ENCODE measurements at places on chromosomes 5 and 9. TPM values are rescaled to one million over a fixed set of nuclear protein-coding genes. Genes with fewer than 3 reads are reported as not detected.

DNA sequence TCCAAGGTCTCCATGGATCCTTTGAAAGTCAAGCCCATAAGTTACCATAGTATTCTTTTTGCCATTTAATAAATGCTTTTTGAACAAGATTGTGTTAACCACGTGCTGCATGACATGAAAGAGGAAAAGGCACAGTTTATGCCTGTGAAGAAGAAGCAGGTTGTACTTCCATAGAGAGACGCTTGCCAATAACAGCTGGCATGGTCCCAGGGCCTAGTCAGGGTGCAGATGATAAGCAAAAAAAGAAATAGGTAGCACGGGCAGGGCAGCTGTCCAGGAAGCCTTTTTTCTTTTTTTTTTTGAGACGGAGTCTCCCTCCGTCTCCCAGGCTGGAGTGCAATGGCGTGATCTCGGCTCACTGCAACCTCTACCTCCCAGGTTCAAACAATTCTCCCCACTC is 71.8 kb upstream of the CLINT1 start:
- DNase-seq, result no peak

DNA sequence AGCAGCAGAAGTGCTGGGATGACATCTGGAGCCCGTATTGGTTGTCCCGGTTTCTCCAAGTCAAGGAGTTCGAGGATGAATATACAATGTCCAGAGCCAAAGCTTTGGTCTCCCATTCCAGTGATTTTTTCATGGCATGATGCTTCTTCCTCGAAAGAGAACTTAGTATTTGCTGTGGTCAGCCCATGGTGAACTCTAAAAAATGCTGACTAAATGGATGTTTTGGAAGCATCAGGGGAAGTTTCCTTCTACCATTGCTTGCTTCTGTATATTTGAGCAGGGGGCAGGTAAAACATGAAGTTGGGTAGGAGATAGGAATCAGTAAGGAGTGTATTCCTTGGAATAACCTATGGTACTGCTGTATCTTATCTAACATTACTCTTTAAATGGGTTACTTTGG is 8.6 kb downstream of the TTC23L start:
- DNase-seq, result no peak

DNA sequence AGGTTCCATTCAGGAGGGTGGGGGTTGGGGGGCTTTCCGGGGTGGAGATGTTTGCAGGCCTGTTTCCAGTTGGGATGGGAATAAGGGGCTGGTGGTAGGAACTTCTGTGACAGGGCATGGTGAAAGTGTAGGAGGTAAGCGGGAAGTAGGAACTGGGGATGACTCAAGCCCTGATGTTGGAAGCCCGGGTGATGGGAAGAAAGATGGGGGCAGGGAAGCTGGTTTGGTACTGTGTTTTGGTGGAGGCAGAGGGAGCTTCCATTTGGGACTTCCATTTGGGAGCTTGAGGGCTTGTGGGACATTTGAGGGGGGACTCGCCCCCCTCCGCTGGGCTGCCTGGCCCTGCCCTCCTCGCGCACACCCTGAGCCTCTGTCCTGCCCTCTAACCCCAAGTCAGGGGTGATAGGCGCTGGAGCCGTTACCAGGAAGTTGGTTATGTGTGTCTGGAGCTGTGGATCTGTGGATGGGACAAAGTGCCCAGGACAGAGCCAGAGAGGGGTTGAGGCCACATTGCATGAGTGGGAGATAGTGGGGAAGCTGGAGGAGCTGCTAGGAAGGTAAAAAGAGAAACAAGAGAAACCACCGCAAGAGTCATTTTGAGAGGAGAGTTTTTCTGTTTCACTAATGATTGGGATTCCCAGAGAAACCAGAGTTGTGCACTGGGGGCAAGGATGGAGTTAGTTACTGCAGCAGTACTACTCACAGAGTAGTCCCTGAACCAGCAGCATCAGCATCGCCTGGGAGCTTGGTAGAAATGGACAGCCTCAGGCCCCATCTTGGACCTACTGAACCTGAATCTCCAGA is 6.6 kb downstream of the RGS14 start:
- no peak for DNase-seq

DNA sequence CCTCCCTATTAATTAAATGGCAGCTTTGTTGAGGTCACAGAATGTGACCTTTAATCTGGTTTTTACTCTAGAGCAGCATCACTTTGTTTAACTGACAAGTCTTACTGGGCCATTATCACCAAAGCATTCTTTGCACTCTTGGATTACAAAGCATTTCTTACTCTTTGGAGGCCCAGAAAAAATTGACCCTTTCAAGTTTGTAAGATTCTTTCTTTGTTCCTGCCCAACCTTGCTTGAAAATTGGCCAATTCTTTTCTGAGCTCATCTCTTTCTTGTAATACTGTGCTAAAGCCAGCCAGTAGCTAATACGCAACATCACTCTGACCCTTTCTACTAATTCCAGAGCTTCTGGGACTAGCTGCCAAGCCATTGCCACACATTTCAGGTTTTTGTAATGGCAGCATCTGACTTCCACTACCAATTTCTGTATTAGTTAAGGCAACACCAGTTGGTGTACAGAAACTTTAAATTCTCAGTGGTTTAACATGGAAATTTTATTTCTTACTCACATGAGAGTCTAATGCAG is 131.6 kb downstream of the PRDM6 start:
- DNase-seq, result no peak

- no peak for DNase-seq
Measured at GRCh38 chr9:87475463-87475862, 22.2 kb upstream of the DAPK1 start.

COL15A1 gene
- total RNA-seq, result under 0.01 TPM

MYMK gene
- not detected for total RNA-seq

Data from hematopoietic multipotent progenitor cell (in vitro differentiated cells).